ENCODE measurements at places on chromosomes 11 and 22.

DNA sequence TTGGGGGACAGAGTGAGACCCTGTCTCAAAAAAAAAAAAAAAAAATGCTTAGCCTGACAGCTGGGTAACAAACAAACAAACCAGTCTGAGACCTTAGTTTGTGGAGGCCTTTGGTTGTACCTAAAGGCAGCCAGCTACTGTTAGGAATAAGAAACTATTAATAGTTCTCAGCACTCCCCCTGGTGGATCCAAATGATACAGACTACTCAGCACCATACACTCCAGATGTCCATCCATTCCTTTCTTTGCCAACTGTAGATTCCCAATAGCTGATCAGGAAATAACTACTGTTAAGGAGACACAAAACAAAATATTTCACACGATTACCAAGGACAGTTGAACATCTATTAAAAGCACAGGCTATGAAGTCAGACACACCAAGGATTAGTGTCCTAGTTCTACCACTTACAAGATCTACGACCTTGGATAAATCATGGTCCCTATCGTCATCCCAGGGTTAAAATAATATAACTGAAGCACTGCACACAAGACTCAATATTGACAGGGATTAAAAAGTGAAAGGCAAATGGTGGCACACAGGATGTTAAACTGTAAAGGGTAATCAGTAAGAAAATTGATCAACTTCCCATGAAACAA is 17.2 kb downstream of the CLDN25 start:
- peak; percentile 68 for DNase-seq

GRCh38 chr11:68076371-68077042 is 37.7 kb downstream of the TCIRG1 start:
- DNase-seq: no peak

- no peak for DNase-seq
Measured at GRCh38 chr11:58928691-58929090, 10.6 kb upstream of the GLYATL1 start.

- no peak for DNase-seq
Measured at GRCh38 chr22:19664406-19664805, 49.9 kb upstream of the SEPTIN5 start.

GRCh38 chr11:125435461-125436238 is 60.4 kb downstream of the FEZ1 start:
- DNase-seq: no peak

GRCh38 chr11:2644844-2645778 is 54.7 kb downstream of the KCNQ1OT1 start:
- DNase-seq: no peak

All from adipocyte (in vitro differentiated cells).